Activated naive CD8-positive, alpha-beta T cell treated with anti-CD3 and anti-CD28 coated beads for 36 hours (primary cell): ENCODE measurements at places on chromosomes 6 and 20.

GRCh38 chr20:29873946-29874345 is 1383.5 kb upstream of the DEFB115 start:
- H3K4me1 ChIP-seq = no peaks in the 10 kb centered on the region
- H3K27me3 ChIP-seq = peaks cover 15% of the 10 kb centered on the region
- no peak overlapping the region for H3K27ac ChIP-seq
- no peaks in the 10 kb centered on the region for H3K36me3 ChIP-seq

DNA sequence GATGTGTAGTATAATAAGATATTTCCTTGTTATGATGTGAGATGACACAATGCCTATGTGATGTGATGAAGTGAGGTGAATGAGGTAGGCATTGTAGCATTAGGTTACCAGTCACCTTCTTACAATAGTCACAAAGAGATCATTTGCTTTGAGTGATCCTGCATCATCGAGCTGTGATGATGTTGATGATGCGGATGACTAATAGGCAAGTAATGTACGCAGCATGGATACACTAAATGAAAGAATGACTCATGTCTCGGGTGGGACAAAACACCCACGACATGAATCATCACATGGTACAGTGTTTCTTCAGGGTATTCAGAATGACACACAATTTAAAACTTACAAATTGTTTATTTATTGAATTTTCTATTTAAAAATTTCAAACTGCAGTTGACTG is 806.3 kb upstream of the GJE1 start:
- H3K27me3 ChIP-seq = no peaks in the 10 kb centered on the region
- peaks cover 22% of the 10 kb centered on the region for H3K4me1 ChIP-seq
- H3K27ac ChIP-seq = no peak overlapping the region
- no peak overlapping the region for H3K4me3 ChIP-seq
- DNase-seq = peak; percentile 54
- no peaks in the 10 kb centered on the region for H3K36me3 ChIP-seq

- no peaks in the 10 kb centered on the region for H3K36me3 ChIP-seq
- no peak overlapping the region for H3K4me3 ChIP-seq
- no peaks in the 10 kb centered on the region for H3K27me3 ChIP-seq
- peaks cover 3% of the 10 kb centered on the region for H3K4me1 ChIP-seq
Measured at GRCh38 chr6:148893481-148893880, 146.7 kb downstream of the UST start.

DNA sequence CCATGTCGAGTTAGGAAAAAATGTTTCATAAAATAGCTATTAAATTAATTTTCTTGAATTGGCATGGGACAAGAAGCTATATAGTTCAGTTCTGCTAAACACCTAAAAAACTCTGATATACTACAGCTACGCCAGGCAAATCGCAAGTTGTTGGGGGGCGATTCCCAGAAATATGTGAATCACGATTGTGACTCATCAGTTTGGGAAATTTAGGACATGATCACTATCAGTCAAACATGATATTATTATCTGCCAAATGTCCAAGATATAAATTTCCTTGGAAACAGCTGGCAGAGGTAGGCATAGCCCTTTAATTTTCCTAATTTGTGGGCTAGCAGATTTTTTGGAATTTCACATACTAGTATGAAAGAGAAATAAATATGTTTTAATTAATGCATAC is 123.6 kb downstream of the ATXN1 start:
- no peaks in the 10 kb centered on the region for H3K27me3 ChIP-seq
- H3K36me3 ChIP-seq = peaks cover 34% of the 10 kb centered on the region
- no peak overlapping the region for H3K27ac ChIP-seq
- peaks cover 31% of the 10 kb centered on the region for H3K4me1 ChIP-seq
- no peak overlapping the region for H3K4me3 ChIP-seq

- H3K4me1 ChIP-seq = peaks cover 61% of the 10 kb centered on the region
- DNase-seq = no peak
- H3K36me3 ChIP-seq = peaks cover 77% of the 10 kb centered on the region
- peak overlapping the region; percentile 81 for H3K4me3 ChIP-seq
- peak overlapping the region; percentile 98 for H3K27ac ChIP-seq
Measured at GRCh38 chr6:158654498-158654897, 4.6 kb downstream of the SYTL3 start.

- H3K4me1 ChIP-seq = no peaks in the 10 kb centered on the region
- H3K27ac ChIP-seq = no peak overlapping the region
- no peaks in the 10 kb centered on the region for H3K27me3 ChIP-seq
Measured at GRCh38 chr6:29917857-29918256, 24.5 kb upstream of the HLA-A start.
